Occipital lobe (tissue), 3 donors: ENCODE measurements at places on chromosomes 1 and 21. TPM values are rescaled to one million over a fixed set of nuclear protein-coding genes. Genes with fewer than 3 reads are reported as not detected.

Gene RPE65
- 0.16 TPM for total RNA-seq

Gene APOBEC4
- total RNA-seq: not detected

Gene SPATA45
- total RNA-seq: not detected

- no peak for DNase-seq
Measured at GRCh38 chr1:22071511-22071910, 19.0 kb downstream of the CDC42 start.

Gene SPRR2D
- total RNA-seq: not detected

- DNase-seq: no peak
Measured at GRCh38 chr1:116934586-116935207, 25.0 kb downstream of the PTGFRN start.
